T-helper 2 cell (primary cell): ENCODE measurements at places on chromosomes 3 and 15.
A peak's percentile ranks its signal among the peaks of the same experiment; 100 is the strongest.

DNA sequence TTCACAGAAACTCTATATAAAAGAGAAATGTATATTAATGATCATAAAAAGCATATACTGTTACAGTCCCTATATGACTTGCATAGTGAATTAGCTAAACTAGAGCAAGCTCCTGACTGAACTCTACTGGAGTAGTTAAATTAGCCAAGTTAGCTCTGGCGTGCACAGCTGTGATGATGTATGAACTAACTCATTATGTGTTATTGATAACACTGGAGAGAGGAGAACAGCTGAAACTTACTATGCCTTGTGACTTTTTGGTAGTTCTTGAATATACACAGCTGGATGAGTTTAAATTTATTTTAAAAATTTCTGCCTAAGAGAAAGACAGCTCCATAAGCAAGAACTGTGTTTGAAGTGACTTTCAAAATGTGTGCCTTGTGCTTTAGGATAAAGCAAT is 8.1 kb downstream of the TIPARP start:
- no peak for DNase-seq

- no peak for DNase-seq
These were observed 89.2 kb downstream of the RBPMS2 start for GRCh38 chr15:64686130-64686735.

GRCh38 chr15:43896543-43896942 is 69.7 kb downstream of the WDR76 start:
- DNase-seq = no peak

GRCh38 chr3:171108066-171108465 is 81.5 kb upstream of the SLC2A2 start:
- DNase-seq = no peak

GRCh38 chr15:88118035-88118434 is 138.5 kb downstream of the NTRK3 start:
- no peak for DNase-seq

DNA sequence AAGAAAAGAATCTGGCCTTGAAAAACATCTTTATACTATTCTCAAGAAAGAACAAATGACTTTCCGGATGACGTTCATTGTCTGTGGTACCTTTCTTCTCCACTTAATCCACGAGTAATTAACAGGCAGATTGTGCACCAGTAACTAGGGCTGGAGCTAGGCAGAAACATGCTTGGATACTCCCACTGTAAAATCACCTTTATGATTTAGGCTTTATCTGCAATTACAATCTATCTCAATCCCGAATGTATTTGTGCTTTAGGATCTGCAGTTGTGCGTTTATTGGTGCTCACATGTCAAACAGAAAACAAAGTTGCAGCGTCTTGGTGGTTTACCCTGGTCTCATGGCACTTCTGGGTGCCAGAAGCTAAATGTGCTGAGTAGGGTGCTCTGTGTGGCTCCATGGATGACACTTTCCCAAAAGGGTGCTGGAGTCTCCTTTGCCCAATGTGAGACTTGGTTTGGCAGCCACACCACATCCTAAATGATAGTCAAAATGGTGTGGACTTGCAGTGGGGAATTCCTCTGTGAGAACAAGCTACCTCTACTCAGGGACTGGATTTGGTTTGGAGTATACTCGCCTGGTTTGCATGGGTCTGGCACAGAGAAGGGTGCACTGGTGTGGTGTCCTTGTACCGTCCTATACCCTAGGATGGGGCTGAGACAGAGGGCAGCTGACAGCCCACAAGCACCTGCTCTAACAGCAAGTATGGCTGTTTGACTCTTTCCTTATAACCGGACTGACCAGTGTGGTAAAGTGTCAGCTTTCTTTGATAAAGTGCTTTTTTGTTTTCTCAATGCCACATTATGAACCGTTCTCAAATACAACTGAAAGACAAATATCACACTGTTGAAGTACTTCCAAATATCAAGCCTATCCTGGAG is 7.7 kb downstream of the SERP1 start:
- DNase-seq = no peak

DNA sequence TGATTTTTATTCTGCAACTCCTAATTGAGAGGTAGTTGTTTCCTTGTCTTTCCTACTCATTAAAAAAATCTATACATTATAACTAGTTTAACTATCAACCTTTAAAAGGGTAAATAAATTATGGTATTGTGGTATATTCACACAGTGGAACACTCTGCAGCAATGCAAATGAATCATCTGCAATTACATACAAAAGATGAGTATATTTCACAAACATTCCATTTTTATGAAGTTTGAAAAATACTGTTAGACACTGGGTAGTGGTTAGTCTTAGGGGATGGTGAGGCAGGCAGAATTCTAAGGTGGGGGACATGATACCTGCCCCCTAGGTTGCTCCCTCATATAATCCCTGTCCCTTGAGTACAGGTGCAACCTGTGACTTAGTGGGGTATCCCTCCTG is 44.0 kb upstream of the MAGI1 start:
- DNase-seq = no peak

DNA sequence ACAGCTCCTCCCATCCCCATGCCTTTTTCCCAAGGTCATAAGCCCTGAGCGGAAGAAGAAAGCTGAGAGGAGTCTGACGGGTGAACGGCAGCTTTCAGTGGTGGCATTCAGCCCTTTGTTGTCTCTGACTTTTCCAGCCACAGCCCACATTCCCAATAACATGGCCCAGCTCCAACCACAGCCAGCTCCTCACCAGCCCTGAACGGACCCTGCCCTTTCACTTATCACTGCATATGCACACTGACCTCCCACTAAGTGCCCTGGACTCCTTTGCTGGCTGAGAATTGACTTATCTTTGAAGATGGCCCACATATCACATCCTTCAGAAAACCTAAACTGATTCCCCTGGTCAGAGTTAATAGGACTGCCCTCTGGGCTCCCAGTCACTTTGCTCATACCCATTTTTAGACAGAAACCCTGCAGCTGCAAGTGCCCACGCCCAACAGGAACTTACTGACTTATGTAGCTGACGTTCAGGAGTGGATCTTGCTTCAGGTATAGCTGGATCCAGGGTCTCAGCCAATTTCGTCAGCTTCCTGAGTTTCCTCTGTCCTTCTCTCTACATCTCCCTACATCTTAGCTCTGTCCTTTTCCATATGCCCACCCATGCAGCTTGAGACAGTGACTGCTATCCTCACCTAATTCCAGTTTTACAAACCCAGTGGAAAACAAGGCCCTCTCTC is 348.5 kb upstream of the PROK2 start:
- DNase-seq = no peak

- DNase-seq = no peak
These were observed 16.1 kb downstream of the ROBO1 start for GRCh38 chr3:79751703-79752102.

GRCh38 chr3:46080969-46081345 is 53.7 kb upstream of the XCR1 start:
- DNase-seq = no peak

DNA sequence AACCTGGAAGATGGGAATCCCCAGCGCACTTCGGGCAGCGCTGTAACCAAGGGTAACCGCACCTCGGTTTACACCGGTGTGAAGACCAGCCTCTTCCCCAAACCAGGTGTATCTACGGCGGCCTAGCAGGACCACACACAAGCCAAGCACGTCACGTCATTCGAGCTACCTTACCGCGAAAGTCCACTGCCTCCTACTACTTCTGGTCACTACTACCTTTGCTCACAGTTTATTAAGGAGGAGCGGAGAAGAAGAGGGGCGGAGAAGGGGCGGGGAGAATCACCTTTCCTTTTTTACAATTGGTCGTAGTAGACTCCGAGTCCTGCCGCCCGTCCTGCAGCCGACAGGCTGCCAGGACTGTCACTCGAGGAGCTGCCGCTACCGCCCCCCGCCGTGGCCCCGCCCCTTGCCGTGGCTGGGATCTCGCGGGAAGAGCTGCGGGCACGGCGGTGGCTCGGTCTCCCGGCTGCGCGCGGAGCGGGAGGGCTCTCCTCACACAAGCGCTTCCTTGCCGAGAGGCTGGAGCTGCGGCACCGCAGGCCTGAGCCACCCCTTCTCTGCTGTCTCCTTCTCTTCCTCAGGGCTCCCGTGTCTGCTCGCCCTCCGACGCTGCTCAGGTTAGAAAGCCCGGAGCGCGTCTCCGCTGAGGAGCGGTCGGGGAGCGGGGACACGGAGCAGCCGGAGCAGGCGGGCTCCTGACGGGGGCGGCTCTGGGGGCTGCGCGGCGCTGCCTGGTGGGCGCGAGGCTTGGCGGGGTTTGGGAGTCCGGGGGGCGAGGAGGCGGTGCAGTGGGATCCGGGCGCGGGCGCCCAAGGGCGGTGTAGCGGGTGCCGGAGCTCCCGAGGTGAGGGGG is at the start of gene GLCE:
Gene GLCE (plus strand): TSS at position 495 of the 853 bp plus-strand sequence. CDS start 95,172 bp downstream, outside the sequence.
- peak; percentile 95 for DNase-seq

- no peak for DNase-seq
These were observed 43.5 kb downstream of the ARRDC4 start for GRCh38 chr15:98003996-98004395.

GRCh38 chr3:195522254-195523023 is 20.7 kb downstream of the PPP1R2 start:
- DNase-seq = no peak

- no peak for DNase-seq
These were observed 9.2 kb upstream of the TRAK1 start for GRCh38 chr3:42081838-42082473.

- DNase-seq = no peak
These were observed 524.7 kb upstream of the MCTP2 start for GRCh38 chr15:93706495-93707292.

DNA sequence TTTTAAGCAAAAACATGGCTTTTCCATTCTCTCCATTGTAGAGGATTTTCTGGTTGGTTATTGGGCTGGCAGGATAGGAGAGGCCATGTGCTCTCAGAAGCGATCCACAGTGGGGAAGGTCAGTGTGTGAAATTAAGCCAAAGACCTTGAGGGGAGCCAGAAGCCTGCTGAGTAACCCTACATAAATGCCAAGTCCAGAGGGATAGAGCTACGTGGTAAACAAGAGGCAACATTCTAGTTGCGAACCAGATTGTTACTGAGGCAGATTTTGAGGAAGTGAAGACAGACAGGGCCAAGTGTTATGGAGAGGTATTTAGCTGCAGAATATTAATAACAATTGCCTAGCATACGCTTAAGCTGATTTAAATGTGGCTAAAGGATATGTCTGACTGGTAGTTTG is 592.8 kb upstream of the GBE1 start:
- no peak for DNase-seq

DNA sequence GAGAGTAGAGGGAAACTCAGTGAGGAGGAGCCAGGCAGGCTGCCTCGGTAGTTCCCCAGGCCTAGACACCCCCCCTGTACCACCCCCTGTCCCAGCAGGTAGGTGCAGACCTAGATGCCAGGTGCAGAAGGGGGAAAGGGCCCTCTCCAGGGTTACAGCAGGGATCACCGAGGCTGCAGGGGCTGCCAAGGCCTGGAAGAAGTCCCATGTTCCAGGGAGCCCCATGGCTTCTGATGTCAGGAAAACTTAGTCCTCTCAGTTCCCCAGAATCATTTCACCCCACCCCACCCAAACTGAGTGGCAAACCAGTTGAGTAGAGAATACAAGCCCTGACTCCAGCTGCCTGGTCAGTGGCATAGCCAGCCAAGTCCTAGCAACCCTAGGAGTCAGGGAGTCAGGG is 7.4 kb upstream of the SEMA3B start:
- DNase-seq = no peak

- DNase-seq = no peak
These were observed 21.7 kb upstream of the TBC1D21 start for GRCh38 chr15:73851689-73852088.

GRCh38 chr15:36263666-36264065 is 315.8 kb upstream of the CDIN1 start:
- no peak for DNase-seq

- peak; percentile 94 for DNase-seq
These were observed 659.0 kb downstream of the NTRK3 start for GRCh38 chr15:87597346-87598052.

DNA sequence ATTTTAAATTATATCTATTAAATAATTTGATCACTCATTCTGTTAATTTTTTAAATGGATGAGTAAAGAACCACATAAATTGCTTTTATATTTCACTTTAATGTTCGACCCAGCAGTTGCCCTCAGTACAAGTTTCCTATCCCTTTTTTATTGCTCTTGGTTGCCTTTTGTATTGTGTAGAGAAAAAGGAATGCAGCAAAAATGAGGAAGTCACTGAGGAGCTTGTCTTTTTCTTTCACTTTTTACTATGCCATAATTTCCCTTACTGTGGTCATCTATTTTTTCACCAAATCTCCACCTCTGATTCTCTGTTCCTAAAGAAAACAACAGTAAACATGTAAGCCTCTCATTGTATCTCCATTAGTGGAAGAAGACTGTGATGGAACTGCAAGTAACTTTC is 122.7 kb downstream of the B3GALNT1 start:
- no peak for DNase-seq

- DNase-seq = no peak
These were observed 90.3 kb downstream of the PLCL2 start for GRCh38 chr3:16975083-16975482.

DNA sequence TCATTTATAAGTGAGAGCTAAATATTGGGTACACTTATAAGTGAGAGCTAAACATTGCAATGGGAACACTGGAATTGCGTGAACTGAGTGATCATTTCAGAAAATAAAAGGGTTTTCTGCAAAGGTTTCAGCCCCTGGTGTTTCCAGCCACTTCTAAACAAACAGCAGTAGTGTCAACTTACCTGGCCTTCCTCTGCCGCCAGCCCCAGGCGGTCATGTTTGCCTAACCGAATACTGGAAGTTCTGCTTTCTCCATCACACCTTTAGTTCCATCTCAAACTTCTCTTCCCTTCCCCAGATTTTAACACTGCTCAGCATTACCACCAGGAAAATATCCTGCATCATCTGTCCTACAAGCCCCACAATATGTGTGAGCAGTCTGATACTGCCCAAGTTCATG is 58.6 kb downstream of the MRPL3 start:
- no peak for DNase-seq

- DNase-seq = no peak
These were observed 62.0 kb upstream of the KLF13 start for GRCh38 chr15:31264559-31265089.

DNA sequence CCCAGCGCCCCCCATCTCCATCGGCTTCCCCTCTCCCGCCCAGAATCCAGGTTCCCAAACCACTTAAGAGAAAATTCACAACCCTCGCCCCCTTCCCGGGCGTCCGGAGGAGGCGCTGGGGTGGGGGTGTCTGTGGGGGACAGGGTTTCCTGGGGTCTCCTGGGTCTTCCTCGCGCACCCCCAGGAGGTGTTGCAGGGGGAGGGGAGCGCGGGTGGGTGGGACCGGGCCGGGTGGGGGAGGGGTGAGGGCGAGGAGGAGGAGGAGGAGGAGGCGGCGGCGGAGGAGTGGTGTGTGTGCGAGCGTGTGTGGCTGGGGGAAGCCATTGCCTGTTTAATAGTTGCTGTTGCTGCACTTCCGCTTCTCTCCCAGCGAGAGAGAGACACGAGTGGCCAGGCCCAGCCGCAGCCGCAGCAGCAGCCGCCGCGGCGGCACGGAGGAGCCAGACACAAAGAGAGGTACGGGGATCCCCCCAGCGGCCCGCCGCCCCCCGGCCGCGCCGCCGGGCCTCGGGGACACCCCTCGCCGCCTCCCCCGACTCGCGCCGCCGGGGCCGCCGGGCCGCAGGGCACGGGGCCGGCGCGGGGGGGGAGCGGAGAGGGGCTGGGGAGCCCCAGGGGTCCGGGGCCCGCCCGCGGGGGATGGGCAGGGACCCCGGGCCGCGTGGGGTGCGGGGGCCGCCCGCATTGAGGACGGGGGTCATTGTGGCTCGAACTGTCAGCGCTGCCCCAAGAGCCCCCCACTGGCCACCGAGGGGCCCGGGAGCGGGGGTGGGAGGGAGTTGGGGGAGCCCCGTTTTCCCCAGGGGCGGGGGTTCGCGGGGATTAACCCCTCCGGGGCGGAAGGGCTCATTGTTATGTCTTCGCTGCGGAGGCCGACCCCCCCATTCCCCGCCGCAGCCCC is at the start of gene UBE2E1:
Gene UBE2E1 (plus strand): TSS at position 323 of the 901 bp plus-strand sequence. CDS start 1,315 bp downstream, outside the sequence.
- DNase-seq = peak; percentile 64
